ENCODE measurements at places on chromosomes 2 and 18. TPM values are rescaled to one million over a fixed set of nuclear protein-coding genes. Genes with fewer than 3 reads are reported as not detected.

Gene ALPG
- total RNA-seq: not detected

Gene CYB5A
- total RNA-seq: 27.1 TPM

Gene C2orf78
- not detected for total RNA-seq

Gene CREG2
- not detected for total RNA-seq

Gene CAPN14
- 0.26 TPM for total RNA-seq

Gene TMEM17
- total RNA-seq: 0.12 TPM

Gene TXNDC2
- not detected for total RNA-seq

Gene UGT1A1
- not detected for total RNA-seq

Gene GREB1L
- not detected for total RNA-seq

Gene SERPINB7
- not detected for total RNA-seq

Gene STPG4
- total RNA-seq: 0.40 TPM
